ENCODE measurements at places on chromosomes 7 and 10.

DNA sequence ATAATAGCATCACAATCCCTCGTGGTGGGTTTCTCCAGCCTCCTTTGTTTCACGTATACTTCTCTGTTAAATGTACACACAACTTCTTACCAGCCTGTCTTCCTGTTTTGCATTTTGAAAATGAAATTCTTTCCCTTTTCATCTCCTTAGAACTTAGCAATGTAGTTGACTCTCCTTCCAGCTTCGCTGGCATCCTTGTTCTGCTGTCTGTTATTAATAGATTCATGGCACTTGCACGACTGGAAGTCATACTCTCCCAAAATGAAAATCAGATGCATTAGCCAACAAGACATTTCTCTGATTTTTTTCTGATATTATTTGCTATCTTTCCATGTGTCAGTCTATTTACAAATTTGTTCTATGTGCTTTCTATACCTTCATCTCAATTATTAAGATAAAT, 3.0 kb upstream of the CREB3L2 start:
- no peak for DNase-seq

DNA sequence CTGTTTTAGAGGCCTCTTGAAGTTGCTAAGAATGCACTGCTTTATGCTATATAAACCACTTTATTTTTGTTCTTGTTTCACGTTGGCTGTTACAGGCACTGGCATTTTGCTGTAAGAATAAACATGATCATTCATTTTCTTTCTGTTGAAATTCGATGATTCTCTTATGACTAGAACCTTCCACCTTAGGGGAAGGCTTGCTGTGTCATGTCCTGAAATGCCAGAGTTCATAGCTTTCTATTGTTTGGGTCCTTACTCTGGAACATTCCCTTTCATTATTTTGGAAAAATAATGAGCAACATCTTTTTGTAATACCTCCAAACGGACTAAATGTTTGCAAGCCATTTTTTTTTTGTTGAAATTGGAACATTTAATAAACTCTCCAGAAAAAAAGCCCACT, 495.1 kb upstream of the POT1 start:
- DNase-seq: no peak

DNA sequence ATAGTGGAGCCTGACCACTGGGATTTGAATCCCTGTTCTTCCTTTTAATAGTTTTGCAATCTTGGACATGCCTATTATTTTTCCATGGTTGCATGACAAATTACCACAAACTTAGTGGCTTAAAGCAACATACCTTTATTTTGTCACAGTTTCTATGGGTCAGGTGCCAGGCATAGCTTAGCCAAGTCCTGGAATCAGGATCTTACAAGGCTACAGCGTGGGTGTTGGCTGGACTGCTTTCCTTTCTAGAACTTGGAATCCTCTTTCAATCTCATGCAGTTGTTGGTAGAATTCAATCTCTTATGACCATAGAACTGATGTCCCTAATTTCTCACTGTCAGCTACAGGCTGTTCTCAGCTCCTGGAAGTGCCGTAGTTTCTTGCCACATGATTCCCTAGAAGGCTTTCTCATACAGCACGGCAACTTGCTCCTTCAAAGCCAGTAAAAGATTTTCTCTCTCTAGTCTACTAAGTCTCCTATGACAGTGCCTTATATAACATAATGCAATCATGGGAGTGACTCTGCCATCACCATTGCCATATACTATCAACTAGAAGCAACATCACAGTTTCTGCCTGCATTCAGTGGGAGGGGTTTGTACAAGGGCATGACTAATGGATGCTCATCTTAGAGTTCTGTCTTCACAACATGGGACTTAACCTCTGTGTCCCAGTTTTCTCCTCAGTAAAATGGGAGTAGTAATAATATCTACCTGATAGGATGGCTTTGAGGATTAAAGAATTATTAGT, 243.4 kb upstream of the FZD1 start:
- no peak for DNase-seq

DNA sequence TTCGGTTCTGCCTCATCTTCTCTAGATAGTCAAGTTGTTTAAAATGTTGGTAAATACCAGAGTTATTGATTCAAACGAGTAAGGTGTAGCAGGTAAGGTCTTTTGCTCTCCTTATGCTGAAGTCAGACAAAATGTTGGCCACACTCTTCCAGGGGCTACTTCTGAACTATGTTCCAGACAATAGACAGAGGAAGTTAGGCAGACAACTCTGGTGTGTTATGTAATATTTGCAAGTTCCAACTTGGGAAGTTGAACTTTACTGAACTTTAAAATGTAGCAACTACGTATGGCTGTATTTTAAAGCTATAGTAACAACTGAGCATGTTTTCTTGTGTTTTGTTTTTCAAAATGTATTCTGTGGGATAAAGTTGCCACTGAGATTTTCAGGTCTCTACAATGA, 125.7 kb upstream of the NEBL start:
- no peak for DNase-seq

- no peak for DNase-seq
Measured at GRCh38 chr10:12973149-12973718, 28.3 kb downstream of the CCDC3 start.

DNA sequence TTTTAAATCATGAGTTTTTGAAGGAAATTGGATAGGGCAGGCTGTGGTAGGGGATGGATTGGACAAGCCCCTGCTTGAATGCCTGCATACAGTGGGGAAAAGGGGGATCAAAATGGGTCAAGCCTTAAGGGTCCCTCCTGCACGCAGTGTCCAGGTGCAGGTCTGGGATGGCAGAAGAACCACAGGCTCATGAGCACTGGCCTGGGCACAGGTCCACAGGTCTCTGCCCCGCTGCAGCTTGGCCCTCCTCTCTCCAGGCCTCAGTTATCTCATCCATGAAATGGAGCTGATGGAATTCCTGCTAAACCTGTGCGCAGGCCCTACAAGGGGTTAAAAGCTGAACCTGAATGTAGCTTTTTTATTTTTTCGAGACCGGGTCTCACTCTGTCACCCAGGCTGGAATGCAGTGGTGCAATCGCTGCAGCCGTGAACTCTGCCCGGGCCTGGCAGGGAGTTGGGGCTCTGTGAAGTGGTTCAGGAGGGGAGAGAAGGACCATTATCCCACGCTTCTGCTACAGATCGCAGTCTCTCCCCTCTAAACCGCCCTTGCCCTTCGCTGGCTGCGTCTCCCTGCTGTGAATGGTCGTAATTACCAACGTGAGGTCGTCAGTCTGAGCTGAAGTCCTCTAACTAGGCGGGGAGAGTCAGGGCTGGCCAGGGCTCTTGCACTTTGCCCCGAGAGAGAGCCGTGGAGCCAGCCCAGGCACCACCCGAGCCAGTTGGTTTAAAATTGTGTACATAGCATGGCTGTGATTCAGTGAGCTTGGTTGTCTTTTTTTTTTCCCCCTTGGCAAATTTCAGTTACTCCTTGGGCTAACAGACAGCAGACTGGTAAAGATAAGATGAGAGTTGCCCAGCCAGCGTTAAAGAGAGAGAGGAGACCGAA, 77.5 kb upstream of the GTF2I start:
- no peak for DNase-seq

DNA sequence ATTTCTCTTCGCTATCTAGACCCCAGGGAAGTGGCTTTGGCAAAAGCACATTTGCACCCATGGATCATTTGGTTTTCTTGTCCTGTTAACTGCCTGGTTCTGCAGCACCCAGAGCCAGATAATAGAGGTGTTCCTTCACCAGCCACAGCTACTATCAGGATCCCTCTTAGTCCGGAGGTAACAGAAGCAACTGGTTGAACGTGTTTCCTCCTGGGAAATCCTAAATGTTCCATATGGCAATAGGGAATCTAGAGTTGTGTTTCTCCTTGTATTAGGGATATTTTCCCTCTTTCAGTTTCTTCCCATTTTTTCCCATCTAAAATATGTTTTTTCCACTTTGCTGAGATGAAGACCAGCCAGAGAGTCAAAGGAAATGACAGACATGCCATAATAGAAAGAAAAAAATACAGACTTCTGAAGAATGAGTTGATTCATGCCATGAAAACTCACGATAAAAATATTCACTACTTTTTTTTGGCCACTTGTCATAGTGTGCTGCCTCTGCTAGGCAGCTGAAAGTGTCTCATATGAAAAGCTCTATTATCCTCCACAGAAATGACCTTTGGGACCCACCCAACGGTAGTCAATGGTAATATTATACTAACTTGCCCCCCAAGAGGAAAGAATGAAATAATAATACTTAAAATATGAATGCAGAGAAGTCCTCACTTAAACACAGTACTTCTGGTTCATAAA, 472.8 kb downstream of the KCNMA1 start:
- DNase-seq: no peak

GRCh38 chr7:13290975-13291374, 603.5 kb downstream of the ARL4A start:
- DNase-seq: no peak

- no peak for DNase-seq
Measured at GRCh38 chr7:50628434-50629084, 63.4 kb upstream of the DDC start.

DNA sequence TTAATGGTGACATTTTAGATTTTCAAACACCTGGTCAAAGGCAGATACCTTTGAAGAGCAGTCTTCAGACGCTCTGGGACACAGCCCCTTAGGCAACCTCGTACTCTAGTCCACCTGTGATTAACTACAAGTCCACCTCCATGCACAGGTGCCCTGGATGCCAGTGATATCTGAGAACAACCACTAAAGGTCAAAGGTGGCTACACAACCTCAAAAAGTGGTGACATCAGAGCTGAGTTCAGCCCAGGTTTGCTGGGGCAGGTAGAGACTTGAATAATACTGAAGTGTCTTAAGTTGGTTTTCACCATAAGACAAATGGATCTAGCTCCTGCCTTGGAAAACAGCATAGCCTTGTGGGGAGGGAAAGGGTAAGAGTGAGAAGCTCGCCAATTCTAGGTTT, 143.4 kb upstream of the ADO start:
- no peak for DNase-seq

DNA sequence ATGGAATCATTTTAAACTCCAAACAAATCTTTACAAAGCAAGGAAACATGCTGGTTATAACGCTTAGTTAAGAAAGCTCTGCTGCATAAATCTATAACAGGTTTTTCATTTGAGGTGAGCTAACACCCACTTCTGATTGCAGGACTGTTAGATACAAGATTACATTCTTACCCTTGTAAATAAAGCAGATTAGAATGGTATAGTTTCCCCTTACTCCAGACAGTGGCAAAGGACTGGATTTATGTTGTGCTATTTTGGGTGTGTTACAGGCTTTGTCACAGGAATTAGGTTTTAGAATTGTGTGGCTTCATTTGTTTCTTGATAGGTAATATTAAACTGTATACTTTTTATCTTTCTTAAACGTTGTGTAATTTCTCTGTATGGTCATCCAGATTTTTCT, 487.6 kb downstream of the ZWINT start:
- no peak for DNase-seq
